ENCODE measurements at places on chromosomes 6 and 20.

GRCh38 chr6:22622351-22622750 is 53.0 kb downstream of the HDGFL1 start:
- DNase-seq, result no peak

DNA sequence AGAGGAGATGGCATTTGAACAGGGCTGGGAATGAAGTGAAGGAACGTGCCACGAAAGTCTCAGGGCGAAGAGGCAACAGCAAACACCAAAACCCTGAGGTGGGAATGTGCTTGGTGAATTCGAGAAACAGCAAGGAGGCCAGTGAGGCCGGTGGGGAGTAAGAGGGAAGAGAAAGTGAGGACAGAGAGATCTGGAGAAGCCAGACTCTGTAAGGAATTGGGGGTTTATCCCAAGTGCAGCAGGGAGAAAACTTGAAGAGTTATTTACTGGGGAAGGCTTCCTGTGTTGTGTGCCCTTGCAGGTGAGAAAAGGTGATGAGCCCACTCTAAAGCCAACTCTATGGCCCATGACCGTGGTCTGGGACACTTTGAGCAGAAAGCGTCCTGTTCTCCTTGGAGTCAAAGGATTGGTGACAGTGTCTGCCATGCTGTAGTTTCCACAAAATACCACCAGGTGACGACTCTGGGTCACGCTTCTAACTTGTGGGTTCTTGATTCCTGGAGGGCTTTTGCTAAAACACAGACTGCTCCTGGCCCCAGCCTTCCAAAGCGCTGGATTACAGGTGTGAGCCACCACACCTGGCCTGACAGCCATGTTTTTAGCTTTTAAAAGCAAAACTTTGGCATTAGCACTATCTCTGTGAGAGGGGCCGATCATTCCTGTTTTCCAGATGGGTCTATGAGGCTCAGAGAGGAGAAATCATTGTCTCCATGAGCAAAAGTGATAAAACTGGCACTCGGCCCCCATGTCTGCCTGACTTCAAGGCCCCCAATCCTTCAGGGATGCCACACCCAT is 18.0 kb upstream of the CSNK2A1 start:
- peak; percentile 64 for DNase-seq

DNA sequence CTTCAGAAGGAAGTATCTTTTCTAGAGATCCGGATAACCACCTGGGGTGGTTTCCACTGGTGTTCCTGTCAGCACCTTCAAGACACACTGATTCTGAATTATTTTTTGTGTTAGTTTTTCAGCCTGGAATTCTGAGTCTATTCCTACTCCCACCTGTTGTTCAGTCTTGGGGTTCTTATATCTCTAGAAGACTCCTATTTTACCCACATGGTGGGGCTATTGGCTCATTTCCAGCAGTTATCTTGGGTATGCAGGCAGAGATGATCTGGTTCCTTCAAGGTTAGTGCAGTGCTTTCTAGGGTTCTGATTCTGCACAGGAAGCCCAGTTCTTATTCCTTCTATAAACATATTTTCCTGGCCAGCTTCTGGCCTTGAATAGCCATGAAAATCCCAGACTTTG is 175.6 kb upstream of the PDE7B start:
- DNase-seq, result no peak

DNA sequence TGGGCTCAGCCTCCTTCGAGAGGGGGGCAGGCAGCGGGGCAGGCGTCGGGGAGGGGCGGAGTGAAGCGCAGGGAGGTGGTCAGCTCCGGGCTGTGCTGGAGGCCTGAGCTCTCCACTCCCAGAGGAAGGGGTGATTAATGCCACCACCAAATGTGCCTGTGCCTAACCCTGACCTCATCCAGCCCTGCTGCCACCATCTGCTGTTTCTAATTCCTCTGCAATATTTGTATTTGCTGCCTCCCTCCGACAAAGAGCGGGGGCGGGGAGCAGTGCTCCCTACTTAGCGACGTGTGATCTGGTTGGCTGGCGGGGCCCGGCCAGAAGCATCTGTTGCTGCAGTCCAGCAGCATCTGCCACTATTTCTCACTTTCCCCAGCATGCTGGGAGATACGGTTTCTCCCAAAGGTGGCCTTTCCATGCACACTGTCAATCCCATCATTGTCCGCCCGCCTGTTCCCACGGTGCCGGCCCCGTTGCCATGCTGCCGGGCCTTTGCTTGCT is 47.0 kb downstream of the DLL1 start:
- no peak for DNase-seq

DNA sequence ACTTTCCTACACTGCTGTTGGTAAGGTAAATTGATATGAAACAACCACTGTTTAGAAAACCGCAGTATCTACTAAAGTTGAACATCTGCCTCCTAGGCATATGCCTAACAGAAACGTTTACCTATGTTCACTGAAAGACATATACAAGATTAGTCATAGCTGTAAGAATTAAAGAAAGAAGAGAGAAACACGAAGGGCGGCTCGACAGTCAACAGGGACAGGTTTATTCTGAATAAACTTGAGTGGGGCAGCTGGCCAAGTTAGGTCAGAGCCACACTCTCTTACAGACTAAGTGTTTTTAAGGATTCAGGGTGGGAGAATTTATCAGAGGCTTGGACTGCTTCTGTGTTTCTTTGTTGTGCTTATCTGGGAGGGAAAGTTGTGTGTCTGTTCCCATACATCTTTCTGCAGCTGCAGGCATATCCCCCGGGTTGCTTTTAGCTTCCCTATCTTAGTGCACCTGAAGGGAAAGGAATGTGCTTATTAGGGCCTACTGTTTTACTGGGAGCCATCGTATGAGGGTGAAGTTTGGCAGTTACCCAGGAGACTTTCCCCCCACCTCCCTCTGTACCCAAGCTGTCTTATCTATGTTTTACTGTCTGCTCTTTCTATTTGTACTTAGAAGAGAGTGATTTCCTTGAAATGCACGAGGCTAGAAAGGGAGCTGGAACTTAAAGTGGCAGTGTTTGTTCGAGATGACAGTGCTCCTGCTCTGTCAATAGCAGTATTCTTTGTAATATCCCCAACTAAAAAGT is 20.4 kb downstream of the PROCR start:
- DNase-seq, result no peak

DNA sequence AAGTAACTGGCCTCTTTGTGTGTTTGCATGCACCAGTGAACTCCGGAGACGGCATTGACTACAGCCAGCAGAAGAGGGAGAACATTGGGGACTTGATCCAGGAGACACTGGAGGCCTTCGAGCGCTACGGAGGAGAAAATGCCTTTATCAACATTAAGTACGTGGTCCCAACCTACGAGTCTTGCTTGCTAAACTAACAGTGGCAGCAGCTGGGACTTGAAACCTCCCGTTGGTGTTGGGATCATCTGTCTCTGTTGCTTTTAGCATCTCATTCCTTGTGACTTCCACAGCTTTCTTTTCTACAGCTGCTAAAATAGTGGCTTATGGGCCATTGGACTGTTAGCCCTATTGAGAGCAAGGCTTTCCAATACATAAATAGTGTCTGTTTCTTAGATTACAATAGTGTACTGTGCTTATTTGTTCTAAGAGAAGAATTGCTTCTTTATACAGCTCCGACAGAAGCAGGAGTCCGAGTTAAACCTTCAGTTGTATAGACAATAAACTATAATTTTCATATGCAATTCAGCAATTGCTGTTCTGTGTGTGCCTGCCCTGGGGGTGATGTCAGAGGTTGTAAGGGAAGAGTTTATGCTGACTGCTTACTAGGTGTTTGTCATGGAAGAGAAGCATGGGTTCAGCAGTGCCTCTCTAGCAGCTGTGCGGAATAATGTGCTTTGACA is 99.6 kb upstream of the QKI start:
- DNase-seq, result no peak

DNA sequence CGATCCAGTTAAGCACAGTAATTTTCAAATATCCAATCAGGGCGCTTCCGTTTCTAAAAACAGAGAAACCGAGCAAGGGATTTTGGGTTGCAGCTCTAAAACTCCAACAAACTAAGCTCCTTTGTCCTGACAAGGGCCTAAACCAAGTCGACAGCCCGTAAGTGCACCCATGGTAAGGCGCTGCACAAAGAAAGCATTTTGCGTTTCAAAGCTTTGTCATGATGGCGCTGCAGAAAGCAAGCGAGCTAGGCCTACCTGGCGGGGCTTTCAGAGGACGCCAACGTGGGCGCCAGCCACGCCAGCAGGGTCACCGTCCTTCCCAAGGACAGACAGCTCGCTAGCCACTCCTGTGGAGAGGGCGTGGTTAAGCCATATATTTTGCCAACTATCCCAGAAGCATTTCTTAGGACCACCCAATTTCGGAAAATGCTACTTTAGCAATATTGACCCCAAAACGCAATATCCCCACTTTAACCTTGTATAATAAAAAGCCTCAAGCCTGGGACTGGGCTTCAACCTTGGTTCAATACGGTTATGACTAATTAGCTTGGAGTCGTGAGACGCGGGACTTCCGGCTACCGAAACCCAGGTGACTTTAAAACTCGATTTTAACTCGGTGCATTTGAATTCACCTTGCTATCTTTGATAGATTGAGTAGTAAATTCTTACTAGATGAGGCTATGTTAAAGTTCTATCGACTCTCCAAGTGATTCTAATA is 53.8 kb downstream of the TRIM38 start:
- no peak for DNase-seq

DNA sequence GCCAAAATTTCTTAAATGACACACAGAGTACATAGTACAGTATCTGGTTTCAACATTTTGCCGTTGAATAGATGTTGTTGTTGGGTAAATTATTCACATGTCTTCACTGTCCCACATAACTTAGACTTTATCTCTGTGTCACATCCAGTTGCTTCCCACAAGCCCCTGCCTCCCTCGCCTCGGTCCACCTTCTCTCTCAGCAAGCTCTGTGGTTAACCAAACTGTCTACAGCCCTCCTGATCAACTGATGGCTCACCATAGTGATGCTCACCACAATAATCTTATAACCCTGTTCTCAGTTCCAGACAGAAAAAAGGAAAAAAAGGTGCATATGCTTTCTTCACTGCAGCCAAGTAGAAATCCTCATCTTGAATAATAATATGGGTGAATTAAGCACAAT is 23.0 kb downstream of the IL17F start:
- no peak for DNase-seq

GRCh38 chr20:33148040-33148439 is 19.9 kb upstream of the BPIFA2 start:
- DNase-seq, result no peak

DNA sequence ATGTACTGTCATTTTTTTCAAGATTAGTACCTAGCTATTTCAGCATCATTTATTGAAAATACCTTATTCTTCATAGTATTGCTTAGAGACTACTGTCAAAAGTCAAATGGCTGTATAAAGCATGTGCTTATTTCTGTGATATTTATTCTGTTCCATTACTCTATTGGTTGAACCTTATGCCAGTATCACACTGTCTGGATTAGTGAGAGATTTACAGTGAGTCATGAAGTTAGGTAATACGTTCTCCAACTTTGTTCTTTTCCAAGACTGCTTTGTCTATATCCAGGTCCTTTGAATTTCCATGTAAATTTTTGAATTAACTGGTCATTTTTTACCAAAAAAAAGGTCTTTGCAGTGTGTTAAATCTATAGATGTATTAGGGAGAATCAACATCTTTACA is 18.6 kb upstream of the RNF217 start:
- no peak for DNase-seq

DNA sequence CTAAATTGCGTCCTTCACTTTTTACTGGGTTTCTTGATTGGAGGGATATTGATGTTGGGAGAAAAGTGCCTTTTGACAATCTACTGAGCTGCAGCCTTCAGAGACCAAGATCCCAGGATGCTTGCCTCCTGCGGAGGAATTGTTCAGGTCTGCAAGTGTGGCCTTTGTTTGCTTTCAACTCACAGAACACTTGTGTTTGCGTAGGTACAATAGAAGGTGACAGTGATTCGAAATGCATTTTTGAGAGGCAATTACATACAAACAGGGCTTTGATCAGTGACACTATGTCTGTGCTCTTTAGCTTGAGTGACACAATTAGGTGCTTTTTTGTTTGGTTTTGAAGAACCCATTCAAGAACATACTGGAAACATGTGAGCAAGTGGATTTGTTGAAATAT is 600.6 kb downstream of the QKI start:
- DNase-seq, result no peak

All from transverse colon (tissue), 4 donors.